Hepatocyte (in vitro differentiated cells): ENCODE measurements at places on chromosomes 3 and 15. TPM values are rescaled to one million over a fixed set of nuclear protein-coding genes. Genes with fewer than 3 reads are reported as not detected.

The C3orf49 gene
- total RNA-seq = not detected in 2 replicates

The NEDD4 gene
- 77.0 and 77.3 TPM in 2 replicates for total RNA-seq

The RARB gene
- 30.7 and 33.0 TPM in 2 replicates for total RNA-seq

The LIPH gene
- total RNA-seq = 10.7 and 442 TPM in 2 replicates

The CORO2B gene
- 1.2 and 2.9 TPM in 2 replicates for total RNA-seq

The RGMA gene
- total RNA-seq = 2.0 and 2.7 TPM in 2 replicates

The NAA80 gene
- total RNA-seq = 6.7 and 7.1 TPM in 2 replicates

The CLDN18 gene
- 73.0 and 91.5 TPM in 2 replicates for total RNA-seq

The GOLGA6L7 gene
- not detected in 2 replicates for total RNA-seq
